ENCODE measurements at places on chromosomes 1 and 21.

DNA sequence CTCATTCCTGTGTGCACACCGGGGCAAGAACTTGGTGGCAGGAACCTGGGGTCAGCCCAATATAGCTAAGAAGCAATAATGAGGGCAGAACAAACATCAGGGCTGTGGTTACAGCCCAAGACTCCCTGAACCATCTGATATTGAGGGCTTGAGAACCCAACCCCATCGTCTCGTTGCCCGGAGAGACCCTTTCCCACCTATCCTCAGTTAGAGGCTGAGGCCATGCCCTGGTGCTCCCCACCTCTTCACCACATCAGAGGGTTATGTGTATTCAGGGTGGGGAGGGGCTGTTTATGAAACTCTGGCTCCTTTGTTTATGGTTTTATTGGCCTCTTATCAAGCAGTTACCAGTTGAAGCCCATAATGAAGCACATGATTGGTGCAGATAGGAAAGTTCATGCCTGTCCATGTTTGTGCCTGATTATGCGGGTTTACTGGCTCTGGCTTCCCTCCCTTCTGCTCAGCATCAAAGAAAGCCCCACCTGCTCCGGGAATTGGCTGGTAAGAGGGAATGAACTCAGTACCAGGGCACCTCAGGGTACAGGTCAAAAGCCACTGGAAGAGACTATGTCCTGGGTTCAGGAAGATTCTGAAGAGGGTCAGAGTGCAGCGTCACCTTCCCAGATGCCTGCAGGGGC lies 14.5 kb downstream of the NUAK2 start:
- no peak for DNase-seq

DNA sequence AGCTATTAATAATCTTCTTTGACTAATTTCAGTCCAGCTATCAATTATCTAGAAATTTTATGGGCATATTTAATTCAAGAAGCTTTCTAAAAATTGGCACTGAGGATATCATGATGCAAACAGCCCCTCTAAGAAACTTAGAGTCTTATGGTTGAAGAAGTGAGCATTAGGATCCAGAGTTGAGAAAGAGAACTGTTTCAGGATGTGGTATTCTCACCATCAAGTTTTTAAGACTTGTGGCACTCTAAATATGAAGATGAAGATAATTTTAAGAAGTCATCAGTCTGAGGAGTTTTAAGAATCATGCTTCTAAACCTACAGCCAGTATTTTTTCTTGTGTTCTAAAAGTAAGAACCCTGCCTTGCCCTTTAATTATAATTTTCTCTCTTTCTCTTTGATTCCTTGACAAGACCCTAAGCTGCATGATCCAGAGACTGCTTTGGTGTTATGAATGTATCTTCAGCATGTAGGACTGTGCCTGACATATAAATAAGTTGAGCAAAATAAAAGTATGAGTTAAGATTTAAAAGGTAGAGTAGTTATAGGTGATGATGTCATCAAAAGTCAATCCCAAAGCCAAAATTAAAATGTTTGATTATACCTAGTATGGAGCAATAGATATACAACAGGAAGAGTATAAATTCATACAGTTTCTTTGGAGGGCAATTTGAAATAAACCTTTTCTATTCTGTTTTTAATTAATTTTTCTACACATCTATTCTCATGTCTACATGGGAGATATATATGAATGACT lies 39.1 kb downstream of the RPS6KC1 start:
- no peak for DNase-seq

- DNase-seq = no peak
Observed at GRCh38 chr1:178739285-178740045, 14.4 kb downstream of the RALGPS2 start.

DNA sequence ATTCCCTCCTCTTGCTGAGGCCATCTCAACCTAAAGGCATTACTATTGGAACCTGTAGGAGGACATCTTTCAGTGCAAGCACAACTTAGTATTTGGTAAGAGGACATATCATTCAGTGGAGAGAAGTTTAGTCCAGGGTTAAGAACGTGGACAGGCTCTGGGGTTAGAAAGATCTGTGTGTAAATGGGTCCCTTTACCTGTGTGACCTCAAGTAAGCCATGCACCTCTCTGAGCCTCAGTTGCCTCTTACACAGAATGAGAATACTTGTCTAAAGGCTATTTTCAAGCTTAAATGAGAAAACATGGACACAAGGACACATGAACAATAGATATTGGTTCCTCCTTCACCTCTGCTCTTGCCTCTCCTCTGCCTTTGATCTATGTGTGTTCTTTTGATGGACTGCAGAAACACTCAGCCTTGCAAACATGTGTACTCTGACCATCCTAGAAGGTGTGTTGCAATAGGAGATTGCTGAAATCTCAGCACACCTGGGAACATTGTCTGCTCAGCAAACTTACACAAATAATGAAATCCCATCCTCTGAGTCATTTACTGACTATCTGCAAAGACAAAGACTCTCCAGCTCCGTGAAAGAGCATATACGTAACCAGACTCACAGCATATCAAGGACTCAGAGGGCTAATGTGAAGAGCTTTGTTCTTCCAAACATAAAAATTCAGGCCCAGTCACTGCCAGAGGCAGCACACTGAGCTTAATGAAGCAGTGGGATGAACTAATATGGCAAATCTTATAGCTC lies 143.8 kb downstream of the DAB1 start:
- no peak for DNase-seq

GRCh38 chr1:172906778-172907592 lies 143.8 kb downstream of the TNFSF18 start:
- DNase-seq = no peak

DNA sequence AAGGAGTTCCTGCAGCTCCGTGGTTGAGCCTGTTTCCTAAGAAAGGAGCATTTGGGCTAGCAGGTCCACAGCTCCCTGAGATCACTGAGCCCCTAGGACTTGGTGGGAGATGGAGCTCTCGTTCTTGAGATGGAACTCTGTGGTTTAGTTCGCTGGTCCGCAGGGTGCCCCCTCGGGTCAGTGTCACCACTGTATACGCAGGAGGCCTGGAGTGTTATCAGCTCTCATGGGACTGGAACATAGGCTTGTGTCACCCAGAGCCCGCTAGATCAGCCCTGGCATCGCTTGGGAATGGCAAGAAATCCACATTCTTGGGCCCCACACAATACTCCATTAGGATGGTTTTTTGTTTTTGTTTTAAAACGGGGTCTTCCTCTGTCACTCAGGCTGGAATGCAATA lies 3.6 kb downstream of the SNAP47 start:
- no peak for DNase-seq

DNA sequence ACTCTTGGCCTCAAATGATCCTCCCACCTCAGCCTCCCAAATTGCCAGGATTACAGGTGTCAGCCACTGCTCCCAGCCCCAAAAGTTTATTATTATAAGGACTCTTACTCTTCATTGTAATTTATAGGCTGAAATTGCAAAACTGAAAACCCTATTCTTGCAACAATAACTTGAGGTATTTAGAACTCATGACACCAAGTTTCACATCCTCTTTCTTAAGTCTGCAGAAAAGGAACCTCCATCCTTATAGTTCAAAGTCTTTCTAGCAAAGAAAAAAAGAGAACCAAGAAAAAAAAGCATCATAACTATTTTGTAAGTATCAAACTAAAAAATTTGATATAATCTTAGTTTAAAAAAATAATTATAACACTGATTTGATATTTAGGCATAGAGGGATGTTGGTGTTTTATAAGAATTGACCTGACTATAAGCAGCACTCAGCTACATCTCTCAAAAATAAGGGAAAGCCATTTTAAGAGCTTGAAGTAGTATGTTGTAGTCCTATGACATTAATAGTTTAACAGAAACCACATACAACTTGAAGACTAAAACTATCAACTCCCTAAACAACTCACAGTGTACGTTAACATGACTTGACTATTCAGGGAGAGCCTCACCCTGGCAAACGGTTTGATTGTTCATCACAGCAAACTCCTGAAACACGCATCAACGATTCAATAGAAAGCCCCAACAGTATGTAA lies 122.4 kb downstream of the AKT3 start:
- DNase-seq = no peak

DNA sequence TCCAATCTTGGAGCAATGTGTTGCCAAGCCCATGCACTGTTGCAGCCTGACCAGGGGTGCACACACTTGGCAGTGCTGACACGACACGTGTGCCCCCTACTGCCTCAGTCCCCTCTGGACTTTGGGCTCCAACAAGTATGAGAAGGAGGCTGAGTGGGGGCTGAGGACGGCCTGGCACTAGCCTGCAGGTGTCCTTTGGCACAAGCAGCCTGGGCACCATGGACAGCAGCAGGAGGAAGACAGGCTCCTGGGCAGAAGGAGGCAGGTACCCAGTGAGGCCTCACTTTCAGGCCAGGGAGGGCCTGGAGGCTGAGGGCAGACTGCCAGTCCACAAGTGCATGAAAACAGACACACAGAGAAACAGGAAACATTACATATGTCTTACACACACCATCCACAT lies 1702.9 kb upstream of the B3GALT2 start:
- no peak for DNase-seq

DNA sequence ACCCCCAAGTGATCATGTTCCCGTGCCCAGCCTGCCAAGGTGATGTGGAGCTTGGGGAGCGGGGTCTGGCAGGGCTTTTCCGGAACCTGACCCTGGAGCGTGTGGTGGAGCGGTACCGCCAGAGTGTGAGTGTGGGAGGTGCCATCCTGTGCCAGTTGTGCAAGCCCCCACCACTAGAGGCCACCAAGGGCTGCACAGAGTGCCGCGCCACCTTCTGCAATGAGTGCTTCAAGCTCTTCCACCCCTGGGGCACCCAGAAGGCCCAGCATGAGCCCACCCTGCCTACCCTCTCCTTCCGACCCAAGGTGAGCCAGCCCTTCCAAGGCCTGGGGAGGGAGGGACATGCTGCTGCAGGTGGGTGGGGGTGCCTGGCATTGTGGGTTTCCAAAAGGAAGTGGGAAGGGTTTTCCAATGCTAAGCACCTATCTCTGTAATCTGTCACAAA lies 2.3 kb downstream of the TRIM46 start:
- DNase-seq = no peak

- no peak for DNase-seq
Observed at GRCh38 chr1:6460301-6461050, 5.5 kb downstream of the TNFRSF25 start.

DNA sequence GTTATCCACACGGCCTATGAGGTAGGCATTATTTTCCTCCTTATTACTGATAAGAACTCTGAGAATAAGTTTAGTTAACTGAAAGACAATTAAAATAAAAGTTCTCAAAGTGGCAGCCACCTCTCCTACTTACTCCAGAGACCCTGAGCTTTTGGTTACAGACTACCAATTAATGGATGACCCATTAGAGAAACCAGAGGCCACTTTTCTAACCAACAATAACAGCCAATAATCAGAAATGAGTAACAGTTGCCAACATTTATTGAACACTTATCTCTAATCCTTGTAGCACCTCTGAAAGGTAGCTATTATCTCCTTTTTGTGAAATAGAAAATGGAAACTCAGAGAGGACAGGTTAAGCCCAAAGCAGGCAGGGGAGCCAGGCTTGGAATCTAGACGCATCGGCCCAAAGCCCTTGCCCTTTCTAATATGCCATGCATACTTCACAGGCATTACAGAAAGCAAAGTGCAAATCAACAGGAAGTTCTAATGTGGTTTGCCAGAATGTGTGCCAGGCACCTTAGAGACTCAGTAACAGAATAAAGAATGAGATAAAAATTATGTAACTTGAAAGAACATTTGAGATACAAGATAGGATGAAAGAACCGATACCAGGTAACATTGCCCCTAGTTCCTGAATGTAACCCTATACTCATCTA lies 50.0 kb downstream of the BEND5 start:
- no peak for DNase-seq

GRCh38 chr1:176479971-176480370 lies 17.0 kb downstream of the PAPPA2 start:
- no peak for DNase-seq

- no peak for DNase-seq
Observed at GRCh38 chr1:111961016-111961415, 28.5 kb downstream of the KCND3 start.
